AG08396 (cell line): ENCODE measurements at places on chromosomes 7 and 10.
A peak's percentile ranks its signal among the peaks of the same experiment; 100 is the strongest.

GRCh38 chr7:150410131-150410530, 31.0 kb downstream of the ZNF775 start:
- no peak for DNase-seq

GRCh38 chr10:115093286-115093775, at the start of gene ATRNL1:
TSS of gene ATRNL1 (plus strand) at chr10:115093365. CDS start at chr10:115093751, 386 bp downstream.
- peak; percentile 55 for DNase-seq

GRCh38 chr7:141312828-141313521, 238.2 kb upstream of the AGK start:
- no peak for DNase-seq

- no peak for DNase-seq
Measured at GRCh38 chr10:32995066-32995622, 37.1 kb upstream of the ITGB1 start.
